Activated CD8-positive, alpha-beta memory T cell treated with anti-CD3 and anti-CD28 coated beads for 4 hours (primary cell): ENCODE measurements at places on chromosomes 5 and 9.
A peak's percentile ranks its signal among the peaks of the same experiment; 100 is the strongest.

GRCh38 chr9:77158772-77159513 is 18.4 kb upstream of the VPS13A start:
- no peak for DNase-seq

GRCh38 chr5:92580814-92581213 is 1000.2 kb downstream of the NR2F1-AS1 start:
- no peak for DNase-seq

DNA sequence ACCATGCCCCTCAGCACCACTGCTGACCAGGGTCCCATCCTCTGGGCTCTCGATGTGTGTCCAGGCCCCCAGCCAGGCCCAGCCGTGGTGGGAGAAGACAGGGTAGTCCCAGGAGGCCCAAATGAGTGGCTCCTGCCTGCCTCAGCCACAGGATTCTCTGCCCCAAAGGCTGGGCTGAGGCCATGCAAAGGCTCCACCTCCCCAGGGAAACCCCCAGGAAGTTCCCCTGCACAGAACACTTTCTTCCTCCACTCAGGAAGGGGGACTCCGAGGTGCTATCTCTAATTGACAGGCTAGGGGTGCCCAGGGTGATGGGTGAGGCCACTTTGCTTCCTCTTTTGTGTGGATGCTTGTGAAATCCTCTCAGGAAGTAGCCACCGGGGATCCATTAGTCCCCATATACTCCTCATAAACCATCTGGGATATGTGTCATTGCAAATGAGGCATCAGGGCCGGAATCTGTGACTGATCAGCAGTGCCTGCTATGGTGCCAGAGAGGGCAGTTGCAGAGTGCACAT is 23.1 kb upstream of the TDRD7 start:
- no peak for DNase-seq

DNA sequence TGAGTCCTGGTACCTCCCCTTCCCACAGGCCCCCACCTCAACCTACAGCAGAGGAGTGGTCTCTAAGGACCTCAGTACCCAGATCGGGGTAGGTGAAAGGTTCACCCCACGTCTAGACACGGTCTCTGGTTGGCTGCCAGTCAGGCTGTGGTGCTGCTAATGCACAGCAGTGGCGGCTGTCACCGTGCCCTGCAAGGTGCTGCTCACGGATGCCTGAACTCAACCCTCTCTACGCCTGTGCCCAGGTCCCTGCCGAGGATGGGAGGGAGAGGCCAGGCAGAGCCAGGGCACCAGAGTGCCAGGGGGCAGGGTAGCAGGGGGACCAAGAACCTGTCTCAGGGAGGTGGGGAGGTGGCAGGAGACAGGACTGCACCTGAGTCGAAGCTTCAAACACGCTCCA is 14.3 kb downstream of the IER5L start:
- no peak for DNase-seq

DNA sequence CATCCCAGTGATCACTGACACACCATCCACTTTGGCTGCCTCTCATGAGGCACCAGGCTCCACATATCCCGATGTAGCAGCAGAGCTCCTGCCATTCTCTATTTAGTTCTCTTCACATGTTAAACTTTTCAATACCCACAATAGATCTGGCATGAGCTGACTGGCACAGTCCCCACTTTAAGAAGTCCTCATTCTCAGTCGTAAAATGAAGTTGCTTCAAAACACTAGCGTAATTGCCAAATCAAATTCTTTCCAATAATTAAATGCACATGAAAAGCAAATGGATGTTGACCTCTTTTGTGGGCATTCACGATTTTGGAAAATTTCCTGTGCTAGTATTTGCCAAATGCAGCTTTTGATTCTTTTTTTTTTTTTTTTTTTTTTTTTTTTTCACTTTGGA is 32.4 kb downstream of the HAPLN1 start:
- no peak for DNase-seq

DNA sequence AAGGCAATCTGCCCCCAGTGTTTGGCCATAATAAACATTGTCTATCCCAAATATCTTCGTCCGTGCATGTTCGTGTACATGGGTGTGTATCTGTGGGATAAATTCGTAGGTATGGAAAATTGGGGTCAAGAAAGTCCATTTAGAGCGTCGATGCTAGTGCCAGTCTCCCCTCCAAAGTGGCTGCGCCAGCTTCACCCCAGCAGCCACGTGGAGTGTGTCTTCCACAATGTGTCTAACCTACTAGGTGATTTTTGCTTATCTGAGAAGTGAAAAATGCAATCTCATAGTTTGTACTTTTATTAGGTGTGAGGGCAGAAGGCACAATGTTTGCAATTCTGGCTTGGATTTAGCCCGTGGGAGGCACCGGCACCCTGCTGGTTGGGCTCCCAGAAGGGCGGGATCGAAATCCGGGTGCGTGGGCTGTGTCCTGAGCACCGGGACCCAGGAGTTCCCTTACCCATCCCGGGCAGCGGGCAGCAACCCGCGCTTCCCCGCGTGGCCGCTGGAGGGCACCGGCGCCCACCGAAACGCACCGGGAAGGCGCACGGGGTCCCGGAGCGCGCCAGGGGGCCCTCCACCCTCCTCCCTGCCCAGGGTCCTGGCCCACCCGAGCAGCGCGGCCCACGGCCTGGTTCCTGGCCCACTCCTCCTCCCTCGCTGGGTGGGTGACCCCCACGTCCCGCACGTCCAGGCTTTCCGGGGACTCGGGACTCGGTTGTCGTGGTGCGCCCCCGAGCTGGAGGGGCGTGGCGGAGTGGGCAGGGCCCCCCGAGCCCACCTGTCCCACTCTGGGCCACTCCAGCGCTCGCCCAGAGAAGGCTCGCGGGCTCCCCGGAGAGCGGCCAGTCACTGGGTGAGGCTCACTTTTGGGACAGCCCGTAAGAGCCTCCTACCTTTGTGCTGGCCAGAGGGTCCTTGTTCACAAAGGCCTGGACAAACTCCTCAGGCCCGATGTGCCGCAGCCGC is 55.4 kb upstream of the RNF130 start:
- no peak for DNase-seq

- DNase-seq = no peak
Observed at GRCh38 chr5:440401-441201, 2.4 kb upstream of the EXOC3 start.

GRCh38 chr5:38673671-38674071 is 117.2 kb upstream of the LIFR start:
- no peak for DNase-seq

- DNase-seq = no peak
Observed at GRCh38 chr5:117089001-117089400, 514.4 kb upstream of the SEMA6A start.

GRCh38 chr5:10306114-10306513 is 1.6 kb downstream of the CMBL start:
- no peak for DNase-seq

- DNase-seq = no peak
Observed at GRCh38 chr5:78638423-78638822, 10.1 kb downstream of the LHFPL2 start.

GRCh38 chr9:114282926-114283325 is 40.0 kb upstream of the ORM1 start:
- DNase-seq = no peak

DNA sequence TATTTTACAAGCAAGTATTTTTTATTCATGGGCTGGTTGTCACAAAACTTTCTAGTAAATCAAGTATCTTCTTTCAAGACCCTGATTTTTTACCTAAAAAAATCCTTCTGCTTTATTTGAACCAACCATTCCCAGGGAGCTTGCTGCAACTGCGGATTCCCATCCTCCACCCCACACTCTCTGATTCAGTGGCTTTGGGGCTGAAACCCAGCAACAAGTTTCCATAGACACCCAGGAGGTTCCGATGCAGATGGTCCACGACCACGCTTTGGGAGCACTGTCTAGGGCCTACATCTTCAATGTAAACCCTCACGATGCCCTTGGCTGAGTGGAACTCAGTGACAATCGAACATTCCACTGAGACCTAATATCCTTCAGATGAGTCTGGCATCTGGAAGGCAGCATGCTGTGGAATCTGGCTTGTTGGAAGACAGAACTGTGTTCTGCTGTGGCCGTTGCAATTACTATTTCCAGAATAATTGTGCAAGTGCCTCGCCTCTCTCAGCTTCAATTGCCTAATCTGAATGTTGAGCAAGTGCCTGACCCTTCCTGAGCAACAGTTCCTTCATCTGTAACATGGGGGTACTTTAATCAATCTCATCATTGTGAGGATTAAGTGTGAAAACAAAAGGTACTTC is 105.1 kb downstream of the INSYN2B start:
- DNase-seq = no peak

GRCh38 chr9:99056886-99057664 is 47.8 kb upstream of the TGFBR1 start:
- no peak for DNase-seq

- peak; percentile 4 for DNase-seq
Observed at GRCh38 chr5:147857302-147858129, 21.0 kb upstream of the SCGB3A2 start.

DNA sequence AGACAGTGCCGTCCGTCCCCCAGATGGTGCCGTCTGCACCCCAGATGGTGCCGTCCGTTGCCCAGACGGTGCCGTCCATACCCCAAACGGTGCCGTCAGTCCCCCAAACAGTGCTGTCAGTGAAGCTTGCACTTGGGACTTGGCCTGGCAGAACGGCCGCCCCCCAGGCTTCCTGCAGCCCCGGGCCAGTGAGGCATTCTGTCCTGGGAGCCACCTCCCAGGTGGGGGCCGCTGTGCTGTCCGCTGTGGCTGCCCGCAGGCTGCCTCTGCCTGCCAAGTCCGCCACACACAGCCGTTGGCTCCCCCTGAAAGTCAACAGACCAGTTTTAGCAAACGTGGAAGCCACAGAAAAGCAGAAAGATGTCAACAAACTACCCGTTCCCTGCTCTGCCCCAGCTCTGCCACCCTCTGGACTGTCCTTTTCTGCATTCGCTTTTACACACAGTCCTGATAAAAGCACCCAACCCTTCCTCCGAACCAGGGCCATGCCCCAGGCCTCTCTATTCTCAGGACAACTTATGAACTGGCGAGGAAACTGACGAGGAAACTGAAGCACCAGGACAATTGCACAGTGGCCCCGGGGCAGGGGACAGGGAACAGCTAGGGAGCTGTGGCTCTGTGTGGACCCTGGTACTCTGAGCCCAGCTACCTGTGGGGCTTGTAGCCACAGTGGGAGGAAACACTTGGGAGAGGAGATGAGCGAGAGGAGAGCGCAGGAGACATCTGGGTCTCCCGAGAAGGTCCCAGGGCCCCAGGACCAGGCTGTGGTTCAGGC is 39.6 kb upstream of the RXRA start:
- no peak for DNase-seq

GRCh38 chr5:15932066-15932465 is 247.5 kb downstream of the MARCHF11 start:
- DNase-seq = no peak
